Left colon (tissue), 2 donors: ENCODE measurements at places on chromosomes 4 and X.
A peak's percentile ranks its signal among the peaks of the same experiment; 100 is the strongest.

- DNase-seq = no peak
These were observed 7.9 kb downstream of the LEF1 start for GRCh38 chr4:108160741-108161352.

GRCh38 chrX:112867570-112867969, 26.9 kb upstream of the AMOT start:
- DNase-seq = no peak

GRCh38 chrX:150934453-150934852, 36.0 kb upstream of the CD99L2 start:
- no peak for DNase-seq

DNA sequence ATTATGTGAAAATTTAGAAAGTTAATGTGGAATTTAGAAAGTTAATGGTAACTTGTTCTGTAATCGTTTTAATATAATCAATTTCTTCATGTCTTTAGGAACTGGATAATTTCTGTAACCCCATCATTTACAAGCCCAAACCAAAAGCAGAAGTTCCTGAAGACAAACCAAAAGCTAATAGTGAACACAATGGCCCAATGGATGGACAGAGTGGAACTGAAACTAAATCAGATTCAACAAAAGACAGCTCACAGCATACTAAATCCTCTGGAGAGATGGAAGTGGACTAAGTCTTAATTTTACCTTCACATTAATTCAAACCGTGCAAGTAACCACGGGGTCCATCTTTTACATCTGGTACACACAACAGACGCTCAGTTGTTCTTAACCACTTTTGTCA, 48.1 kb upstream of the PLK4 start:
- DNase-seq = no peak

GRCh38 chr4:73683033-73683432, 57.3 kb upstream of the CXCL8 start:
- no peak for DNase-seq

GRCh38 chrX:133045986-133046385, 50.9 kb downstream of the USP26 start:
- no peak for DNase-seq

GRCh38 chrX:132848296-132848970, 110.0 kb downstream of the HS6ST2 start:
- DNase-seq = no peak

GRCh38 chrX:115525486-115525885, 35.5 kb upstream of the PLS3 start:
- DNase-seq = no peak

- no peak for DNase-seq
These were observed 129.2 kb upstream of the PAK3 start for GRCh38 chrX:110966839-110967238.

GRCh38 chr4:116665716-116666115, 419.7 kb downstream of the TRAM1L1 start:
- no peak for DNase-seq

GRCh38 chr4:152709675-152710438, 30.1 kb upstream of the TMEM154 start:
- DNase-seq = no peak

DNA sequence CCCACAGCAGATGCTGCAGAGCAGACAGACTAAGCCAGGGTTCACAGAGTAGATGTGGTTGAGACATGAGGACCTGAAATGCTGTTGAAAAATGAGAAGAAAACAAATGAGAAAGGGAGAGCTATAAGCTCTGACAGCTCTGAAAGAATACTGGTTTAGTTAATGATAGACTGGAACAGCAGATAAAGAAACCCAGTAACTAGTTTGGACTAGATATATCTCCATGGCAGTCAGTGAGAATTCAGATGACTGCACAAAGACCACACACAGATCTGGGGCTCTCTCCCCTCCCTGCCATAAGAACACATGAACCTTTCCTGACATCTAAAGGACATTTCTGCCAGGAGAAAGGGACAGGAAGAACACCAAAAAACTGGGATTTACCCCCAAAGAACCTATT, 8.2 kb downstream of the NAA11 start:
- no peak for DNase-seq

DNA sequence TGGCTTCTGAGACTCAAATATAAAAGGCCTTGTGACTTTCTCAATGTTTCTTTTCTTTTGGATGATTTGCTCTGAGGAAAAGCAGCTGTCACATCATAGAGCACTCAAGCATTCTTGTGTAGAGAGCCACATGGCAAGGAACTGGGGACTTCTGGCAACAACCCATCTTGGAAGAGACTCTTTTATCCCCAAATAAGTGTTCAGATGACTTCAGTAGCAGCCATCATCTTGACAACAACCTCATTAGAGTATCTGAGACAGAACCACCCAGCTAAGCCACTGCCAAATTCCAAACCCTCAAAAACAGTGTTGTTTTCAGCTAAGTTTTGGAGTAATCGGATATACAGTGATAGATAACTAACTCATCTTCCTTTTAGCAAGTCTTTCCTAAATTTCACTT, 1431.7 kb upstream of the IGFBP7 start:
- no peak for DNase-seq

DNA sequence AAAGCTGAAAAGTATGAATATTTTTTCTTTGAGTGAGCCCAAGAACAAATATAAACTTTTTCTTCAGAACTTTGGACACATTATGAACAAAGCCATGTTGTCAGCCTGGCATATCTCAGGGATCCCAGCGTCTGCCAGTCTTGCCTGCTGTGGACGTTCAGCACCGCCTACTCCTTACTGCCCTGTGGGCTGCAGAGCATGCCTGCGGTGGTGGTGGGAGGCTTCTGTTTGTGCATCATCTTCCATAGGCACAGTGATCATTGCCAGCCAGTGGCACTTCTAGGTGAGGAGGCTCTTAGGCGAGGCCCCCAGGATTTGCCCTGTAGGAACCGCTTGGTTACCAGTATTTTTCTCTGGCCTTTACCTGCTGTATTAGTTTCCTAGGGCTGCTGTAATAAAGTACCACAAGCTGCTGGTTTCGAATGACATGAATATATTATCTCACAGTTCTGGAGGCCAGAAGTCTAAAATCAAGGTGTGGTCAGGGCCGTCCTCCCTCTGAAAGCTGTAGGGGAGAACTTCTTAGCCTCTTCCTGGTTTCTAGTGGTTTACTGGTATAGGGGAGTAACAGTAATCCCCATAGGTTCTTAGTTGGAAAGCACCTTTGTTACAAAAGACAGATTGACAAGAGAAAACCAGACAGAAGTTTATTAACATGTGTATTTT, 15.4 kb downstream of the ANXA3 start:
- DNase-seq = no peak

DNA sequence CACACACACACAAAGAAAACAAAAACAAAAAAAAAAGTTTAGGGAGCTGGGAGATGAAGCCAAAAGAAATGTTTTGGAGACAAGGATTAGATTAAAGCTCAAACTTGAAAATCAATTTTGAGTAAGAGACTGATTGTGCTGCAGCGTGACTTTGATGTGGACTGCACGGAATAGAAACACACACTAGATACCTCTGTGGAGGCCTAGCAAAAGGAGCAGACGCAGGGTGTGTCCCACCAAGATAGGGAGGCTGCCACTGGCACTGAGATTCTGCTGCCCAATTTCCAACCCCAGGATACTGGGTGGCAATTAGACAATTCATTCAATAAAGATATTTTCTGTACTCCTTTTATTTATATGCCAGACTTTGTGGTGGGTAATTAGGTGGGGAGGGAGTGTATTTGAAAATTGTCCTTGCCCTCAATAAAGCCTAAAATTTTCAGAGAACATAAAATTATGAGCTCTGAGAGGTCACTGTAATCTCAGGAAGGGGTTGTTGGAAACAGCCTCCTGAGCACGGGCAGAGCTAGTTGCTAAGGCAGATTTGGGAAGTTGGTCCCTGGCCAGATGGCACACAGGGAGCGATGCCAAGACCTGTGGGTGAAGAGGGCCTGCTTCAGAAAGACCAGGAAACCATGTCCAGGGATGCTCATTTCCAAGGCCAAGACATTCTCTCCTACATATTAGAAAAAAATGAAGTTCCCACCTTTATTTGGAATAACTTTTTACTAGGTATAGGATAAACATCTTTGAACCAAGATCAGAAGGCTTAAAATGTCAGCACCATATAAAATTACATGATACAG, 1.9 kb upstream of the PPP3CA start:
- peak; percentile 51 for DNase-seq

DNA sequence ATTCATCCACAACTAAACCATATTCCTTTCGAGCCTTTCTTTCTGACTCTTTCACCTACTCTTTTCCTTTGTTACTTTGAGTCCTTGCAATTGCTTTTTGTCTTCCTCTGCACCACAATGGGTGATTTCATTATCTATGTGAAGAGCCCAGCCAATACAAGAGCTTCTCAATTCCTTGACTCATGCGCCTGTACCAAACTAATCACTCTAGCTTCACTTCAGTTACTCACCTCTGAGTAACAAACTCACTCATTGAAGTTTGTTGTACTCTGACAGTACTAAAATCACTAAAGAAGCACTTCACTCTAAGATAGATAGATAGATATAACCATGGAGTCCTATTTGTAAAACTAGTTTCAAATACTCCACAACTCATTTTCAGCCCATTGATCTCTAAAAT, 191.7 kb upstream of the EPHA5 start:
- DNase-seq = no peak

DNA sequence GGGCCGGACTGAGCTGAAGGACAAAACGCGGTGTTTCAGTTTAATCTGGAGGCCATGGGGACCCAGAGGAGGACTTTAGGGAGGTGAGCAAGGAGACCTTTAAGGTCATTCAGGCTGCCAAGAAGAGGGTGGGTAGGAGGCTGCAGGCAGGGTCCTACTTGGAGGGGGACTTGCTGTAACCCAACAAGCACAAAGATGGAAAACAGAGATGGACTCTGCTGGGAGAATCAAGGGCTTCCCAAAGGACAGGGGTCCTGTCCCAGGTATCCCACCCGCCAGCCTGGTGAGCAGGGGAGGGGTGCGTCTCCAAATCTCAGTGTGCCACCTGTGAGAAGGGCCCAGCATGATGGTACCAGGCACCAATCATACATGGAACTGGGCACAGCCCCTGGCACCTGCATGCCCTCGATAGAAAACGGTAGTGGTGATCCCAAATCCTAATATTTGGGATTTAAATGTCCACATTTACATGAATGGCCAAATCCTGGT, 3.9 kb upstream of the HAUS3 start:
- DNase-seq = no peak

DNA sequence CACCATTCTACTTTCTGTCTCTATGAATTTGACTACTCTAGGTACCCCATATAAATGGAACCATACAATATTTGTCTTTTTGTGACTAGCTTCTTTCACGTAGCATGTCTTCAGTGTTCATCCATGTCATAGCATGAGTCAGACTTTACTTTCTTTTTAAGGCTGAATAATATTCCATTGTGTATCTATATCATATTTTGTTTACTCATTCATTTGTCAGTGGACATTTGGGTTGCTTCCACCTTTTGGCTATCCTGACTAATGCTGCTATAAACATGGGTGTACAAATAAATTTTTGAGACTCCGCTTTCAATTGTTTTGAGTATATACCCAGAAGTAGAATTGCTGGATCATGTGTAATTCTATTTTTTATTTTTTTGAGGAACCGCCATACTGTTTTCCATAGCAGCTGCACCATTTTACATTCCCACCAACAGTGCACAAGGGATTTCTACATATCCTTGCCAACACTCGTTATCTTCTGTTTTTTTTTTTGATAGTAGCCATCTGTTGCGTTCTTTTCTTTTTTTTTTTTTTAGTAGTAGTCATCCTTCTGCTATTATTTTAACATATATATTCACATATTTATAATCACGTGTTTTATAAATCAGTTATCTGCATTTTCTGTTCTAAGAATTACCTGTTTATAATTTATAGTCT, 158.0 kb upstream of the MED14 start:
- no peak for DNase-seq

DNA sequence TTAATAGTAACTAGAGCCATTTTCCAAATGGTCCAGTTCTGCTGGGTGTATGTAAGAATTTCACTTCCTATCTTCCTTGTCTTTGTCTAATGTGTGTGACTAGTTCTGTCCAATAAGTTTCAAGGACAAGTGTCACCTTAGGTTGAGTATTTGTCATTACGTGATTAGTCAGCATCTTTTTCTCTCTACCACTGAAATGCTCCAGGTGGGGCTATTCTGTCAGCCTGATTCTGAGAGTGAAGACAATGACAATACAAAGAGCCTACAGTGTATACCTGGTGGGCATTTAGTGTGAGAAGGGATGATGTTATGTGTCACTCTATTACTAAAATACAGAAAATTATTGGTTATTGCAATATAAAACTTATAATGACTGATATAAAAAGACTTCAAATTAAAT, 876.3 kb downstream of the C4orf33 start:
- DNase-seq = no peak

GRCh38 chr4:75848891-75849290, 53.4 kb downstream of the PPEF2 start:
- no peak for DNase-seq

GRCh38 chr4:54217642-54218495, 11.2 kb upstream of the PDGFRA start:
- DNase-seq = peak; percentile 67

DNA sequence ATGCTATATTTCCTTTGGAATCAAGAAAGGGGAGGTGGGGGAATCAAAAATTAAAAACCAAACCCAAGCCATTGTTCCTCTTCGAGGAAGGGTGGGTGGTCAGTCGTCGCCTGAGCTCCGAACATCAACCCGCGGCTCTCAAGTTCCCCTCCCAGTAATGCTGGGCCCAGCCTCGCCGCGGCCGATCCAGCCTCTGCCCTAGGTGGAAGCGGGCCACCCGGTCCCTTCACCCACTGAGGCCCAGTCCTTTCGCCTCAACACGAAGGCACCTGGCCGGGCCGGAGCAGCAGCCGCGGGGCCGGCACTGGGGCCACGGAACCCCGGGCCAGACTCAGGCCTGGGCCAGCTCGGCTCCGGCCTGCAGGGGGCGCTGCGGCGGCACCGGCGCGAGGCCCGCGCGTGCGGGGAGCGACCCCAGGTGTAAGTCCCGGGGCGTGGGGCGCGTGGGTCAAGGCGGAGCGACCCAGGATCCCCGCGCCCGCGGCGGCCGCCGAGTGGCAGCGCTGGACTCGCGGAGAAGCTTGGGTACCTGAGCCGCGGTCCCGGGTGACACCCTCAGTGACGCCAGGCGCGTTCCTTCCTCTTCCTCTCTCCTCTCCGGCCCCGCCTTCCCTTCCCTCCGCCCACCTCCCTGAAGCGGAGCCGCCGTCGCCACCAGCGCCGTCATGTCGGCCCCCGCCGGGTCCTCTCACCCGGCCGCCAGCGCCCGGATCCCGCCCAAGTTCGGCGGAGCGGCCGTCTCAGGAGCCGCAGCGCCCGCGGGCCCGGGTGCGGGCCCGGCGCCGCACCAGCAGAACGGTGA, at the start of gene SEC24B:
SEC24B (plus strand) TSS at position 611 of the 802 bp plus-strand sequence; CDS start at position 666, 55 bp downstream.
- peak; percentile 92 for DNase-seq

DNA sequence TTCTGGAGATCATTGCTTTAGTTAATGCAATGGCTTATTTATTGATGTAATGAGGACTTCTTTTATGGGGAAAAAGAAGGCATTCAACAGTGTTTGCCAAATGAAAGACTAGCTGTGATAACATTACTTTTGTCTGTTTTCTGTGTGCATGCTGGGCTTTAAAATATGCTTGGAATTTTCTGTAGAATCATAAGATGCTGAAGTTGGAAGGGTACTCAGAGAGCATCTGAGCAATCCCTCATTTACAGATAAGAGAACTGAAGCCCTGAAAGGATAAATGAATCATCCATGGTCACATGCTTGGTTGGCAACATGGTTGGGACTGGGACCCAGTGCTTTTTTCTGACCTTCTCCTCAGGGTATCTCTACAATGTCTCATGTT, 31.4 kb upstream of the PITX2 start:
- DNase-seq = no peak
